ENCODE measurements at places on chromosomes 12 and 14.

DNA sequence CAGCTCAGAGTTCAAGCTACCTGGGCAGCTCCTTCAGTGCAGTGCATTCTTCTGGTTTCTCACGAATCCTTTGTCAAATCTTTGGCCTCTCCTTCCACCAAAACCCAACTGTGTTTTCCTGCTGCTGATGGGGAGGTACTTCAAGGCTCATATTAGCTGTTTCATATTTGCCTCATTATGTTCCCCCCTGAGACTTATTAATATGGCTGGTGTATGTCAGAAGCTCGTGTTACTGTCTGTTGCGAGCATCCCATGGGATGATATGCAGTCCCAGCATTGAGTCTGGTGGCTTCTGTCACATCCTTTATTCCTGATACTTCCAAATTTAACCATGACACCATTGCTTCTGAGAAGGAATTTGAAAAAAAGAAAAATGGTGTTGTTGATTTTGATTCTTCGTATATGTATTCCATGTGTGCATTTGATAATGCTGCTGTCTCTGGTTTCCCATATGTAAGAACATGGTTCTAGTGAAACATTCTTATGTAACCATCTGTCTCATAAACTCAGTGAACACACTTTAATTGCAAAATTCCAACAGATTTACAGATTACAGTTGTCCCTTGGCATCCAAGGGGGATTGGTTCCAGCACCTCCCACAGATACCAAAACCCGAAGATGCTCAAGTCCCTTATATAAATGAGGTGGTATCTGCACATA lies 149.1 kb downstream of the KICS2 start:
- no peak for DNase-seq

- no peak for DNase-seq
These were observed 4.9 kb downstream of the TSPAN8 start for GRCh38 chr12:71152851-71153250.

DNA sequence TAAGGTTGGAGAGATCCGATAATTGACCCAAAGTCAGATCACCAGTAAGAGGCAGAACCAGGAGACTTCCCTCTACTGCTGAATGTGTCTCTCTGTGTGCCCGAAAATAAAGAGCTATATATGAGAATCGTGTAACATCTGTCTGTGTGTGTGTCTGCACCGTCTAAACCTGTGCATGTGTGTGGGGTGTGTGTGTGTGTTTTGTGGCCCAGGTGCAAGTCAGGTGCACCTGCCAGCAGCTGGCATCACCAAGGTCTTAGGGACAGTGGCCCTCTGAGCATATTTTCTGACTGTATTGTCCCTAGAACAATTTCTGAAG lies 24.7 kb upstream of the KRT78 start:
- DNase-seq: no peak

- no peak for DNase-seq
These were observed 197.1 kb downstream of the EFCAB11 start for GRCh38 chr14:89757313-89757939.

- no peak for DNase-seq
These were observed 4.4 kb downstream of the IPO8 start for GRCh38 chr12:30691122-30691879.

- DNase-seq: no peak
These were observed 211.8 kb downstream of the PPM1H start for GRCh38 chr12:62722971-62723680.

GRCh38 chr12:117842220-117842619 lies 126.6 kb downstream of the KSR2 start:
- no peak for DNase-seq

DNA sequence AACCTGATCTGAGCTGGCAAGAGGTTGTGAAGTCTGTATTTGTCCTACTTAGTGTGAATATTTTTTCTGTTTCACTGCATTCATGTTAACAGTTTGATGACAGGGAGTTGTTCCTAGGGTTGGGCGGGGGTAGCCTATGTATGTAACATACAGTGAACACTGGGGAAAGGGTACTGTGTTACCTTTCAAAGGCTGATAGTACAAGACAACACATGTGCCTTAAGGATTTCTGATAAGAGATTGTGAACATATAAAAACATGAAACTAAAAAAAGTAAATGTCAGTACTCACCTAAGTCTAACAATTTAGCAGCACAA lies 30.5 kb upstream of the GRIP1 start:
- DNase-seq: no peak

GRCh38 chr12:122855928-122856831 lies 20.9 kb downstream of the HIP1R start:
- no peak for DNase-seq

DNA sequence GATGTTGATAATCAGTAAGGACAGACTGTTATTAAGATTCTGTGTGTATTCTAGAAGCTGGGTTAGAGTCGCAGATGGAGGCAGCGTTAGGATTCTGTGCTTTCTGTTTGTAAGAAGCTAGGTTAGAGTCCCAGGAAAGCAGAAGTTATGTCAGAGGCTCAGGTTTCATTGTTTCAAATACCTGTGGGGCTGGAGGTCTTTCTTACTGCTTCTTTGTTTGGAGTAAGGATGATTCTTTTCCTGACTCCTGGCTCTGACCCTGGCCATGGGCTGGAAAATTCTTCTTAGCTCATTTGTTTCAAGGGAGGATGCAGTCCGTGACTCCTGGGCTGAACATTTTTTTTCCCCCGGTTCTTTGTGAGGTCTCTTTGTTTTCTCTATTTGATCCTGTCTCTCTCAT lies 5.2 kb downstream of the MUCL1 start:
- DNase-seq: no peak

DNA sequence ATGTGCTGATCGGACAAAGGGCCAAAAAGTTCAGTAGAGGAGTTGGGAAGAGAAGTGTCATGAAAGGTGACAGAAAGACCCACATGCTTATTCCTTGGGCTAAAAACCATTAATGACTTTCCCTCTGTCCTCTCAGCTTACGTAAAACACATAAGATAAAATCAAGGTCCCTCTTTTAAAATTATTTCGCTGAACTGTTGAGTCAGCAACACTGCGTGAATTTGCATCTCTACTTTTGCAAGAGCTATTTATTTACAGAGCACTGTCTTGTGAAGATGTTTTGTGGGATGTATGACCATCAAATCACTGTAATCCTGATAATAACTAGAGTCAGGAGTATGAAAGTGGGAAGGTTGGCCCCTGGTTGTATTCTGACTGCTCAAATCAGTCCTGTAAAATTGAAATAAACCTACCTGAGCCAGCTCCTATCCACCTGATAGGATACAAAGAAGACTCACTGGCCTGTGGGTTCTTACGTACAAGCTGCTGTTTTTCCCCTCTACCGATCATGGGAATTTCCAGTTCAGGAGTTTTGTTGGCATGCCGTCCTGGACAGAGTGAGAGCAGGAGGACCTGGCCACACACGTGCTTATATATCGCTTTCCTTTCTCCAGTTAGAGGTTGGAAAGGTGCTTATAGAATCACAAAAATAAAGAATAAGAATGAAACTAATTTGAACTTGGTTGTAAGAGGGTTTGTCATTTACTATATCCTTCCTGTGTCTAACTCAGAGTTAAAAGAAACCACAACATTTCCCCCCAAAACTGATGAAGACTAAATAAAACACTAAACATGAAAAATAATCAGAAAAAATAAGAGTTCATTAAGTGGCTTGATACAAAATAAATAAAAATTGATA lies 42.9 kb downstream of the IFNG-AS1 start:
- no peak for DNase-seq

GRCh38 chr12:105850103-105850968 lies 288.4 kb downstream of the NUAK1 start:
- DNase-seq: no peak

DNA sequence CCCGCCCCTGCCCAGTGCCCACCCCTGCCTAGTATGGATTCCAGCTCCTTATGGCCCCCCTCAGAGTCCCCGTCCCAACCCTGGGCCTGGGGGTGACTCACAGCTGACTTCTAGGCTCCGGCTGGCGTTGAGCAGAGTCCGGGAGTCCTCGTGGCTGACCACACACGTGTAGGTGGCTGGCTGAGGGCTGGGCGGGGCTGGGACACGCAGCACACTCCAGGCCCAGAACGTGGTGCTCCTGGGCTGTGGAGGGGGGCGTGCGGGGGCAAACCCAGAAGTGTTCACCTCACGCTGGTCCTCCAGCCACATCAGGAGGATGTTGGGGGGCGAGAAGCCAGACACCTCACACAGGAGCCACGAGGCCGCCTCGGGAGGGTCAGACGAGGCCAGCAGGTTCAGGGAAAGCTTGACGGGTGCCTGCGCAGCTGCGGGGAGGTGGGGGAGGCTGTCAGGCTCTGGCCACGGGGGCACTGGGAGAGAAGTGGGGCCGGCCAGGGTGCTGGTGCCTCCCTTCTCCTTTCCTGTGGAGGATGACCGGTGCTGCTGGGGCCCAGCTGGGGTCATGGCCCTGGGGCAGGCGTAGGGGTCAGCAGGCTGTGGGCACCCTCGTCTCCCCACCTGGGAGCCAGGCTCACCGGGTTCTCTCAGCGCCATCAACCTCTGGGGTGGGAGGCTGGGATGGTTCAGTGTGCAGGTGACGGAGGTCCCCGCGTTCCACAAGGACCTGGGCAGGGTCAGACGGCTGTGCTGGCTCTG lies 314.1 kb downstream of the TMEM121 start:
- no peak for DNase-seq

DNA sequence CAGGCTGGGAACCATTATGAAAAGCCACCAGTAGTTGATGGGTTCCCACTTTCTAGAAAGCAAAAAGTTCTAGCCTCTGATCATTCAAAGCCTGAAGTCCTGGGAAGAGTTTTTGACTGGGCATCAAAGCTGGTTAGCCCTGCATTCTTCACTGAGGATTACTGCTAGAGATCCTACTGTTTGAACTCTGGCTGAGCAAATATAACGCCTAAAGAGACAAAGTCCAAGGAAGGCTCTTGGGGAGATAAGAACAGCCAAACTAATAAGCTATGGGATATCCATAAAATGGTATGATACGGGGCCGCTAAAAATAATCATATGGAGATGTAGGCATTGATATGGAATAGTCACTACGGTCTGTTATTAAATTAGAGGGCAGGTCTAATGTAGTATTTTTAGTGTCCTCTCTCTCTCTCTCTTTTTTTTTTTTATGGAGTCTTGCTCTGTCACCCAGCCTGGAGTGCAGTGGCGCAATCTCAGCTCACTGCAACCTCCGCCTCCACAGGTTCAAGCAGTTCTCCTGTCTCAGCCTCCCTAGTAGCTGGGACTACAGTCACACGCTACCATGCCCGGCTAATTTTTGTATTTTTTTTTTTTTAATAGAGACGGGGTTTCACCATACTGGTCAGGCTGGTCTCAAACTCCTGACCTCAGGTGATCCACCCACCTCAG lies 35.5 kb downstream of the PLXNC1 start:
- no peak for DNase-seq

GRCh38 chr12:75103822-75104221 lies 105.8 kb downstream of the KCNC2 start:
- DNase-seq: no peak

DNA sequence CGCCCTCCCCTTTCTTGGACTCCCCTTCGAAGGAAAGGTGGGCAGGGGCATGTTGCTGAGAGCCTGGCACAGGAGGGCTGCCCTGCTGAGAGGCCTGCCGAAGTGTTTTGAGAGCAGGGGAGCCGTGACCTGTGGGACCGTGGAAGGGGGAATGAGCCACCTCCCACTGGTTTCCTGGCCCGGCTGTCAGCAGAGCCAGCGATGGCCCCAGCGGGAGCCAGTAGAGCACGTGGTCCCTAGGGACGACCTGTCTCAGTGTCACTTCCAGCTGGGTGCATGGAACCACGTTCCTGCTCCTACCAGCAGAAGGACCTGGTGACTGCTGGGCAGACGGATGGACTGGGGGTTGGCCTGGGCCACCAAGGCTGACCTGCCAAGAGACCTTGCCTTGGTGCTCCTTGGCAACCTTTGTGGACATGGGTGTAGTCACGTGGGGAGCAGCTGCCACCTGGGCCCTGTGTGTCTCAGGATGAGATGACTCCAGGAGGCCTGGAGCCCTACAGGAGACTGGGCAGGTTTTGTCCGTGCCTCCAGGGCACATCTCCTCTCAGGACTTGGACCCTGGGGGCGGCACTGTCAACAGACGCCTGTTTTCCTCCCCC lies 34.6 kb downstream of the BEGAIN start:
- no peak for DNase-seq

DNA sequence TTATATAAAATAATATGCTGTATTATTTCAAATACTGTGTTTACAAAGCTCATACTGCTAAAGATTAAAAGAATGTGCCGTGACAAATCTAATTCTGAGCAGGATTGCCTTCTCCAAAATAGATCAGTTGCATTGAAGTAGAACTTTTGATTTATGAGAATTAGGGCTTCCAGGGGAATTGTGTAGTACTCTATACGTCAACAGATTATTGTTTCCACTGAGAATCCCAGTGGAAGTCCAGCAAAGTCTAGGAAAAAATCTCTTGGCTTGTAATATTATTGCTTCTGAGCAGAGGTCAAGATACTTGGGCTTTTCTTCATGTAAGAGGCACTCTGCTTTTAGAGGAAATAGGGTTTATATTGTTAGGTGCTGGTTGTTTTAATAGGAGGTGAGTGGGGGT lies 133.9 kb downstream of the TRHDE start:
- no peak for DNase-seq

GRCh38 chr14:84432676-84433075 lies 1097.3 kb upstream of the FLRT2 start:
- DNase-seq: no peak

GRCh38 chr14:51084962-51085361 lies 9.9 kb downstream of the TRIM9 start:
- DNase-seq: no peak

DNA sequence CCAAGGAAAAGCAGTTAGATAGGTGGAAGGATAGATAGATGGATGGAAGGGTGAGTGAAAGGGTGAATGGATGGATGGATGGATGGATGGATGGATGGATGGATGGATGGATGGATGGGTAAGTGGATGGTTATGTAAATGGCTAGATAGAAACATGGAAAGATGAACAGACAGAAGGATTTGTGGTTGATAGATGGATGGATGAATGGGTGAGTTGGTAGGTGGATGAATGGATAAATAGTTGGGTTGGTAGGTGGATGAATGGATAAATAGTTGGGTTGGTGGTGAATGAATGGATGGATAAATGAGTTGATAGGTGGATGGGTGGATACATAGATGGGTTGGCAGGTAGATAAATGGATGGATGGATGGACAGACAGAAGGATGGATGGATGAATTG lies 30.3 kb upstream of the FAM222A start:
- DNase-seq: no peak

DNA sequence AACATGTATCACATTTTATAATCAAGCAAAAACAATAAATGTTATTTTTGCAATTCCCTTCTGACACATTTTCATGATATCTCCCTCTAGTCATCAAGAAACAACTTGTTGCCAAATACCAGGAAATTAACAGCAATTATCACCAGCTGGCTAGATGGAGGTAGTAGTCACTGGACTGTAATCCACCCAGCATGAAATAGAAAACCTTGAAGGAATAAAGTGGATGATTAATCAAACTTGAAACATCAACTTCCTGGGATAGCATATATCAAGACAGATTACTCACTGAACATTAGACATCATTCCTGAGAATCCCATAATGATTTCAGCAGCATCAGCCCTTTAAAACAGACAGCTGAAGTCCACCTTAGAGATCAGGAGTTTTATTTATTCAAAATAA lies 259.0 kb downstream of the CCDC59 start:
- no peak for DNase-seq

DNA sequence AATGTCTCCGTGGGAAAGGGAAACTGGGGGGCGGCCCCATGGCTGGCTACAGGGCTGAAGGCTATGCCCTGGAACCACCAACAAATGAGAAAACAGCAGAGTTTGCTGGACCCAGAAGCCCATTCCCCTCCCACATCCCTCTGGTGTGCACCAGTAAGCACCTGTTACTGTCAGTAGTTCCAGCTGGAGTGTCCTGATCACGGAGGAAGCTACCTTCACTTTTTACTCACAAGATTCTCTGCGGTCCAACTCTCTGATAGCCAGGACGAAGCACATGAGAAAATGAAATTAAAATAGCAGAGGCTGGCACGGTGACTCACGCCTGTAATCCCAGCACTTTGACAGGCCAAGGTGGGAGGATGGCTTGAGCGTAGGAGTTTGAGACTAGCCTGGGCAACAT lies 22.7 kb upstream of the MEG3 start:
- no peak for DNase-seq
